NB4 (cell line): ENCODE measurements at places on chromosomes 13 and 19.

DNA sequence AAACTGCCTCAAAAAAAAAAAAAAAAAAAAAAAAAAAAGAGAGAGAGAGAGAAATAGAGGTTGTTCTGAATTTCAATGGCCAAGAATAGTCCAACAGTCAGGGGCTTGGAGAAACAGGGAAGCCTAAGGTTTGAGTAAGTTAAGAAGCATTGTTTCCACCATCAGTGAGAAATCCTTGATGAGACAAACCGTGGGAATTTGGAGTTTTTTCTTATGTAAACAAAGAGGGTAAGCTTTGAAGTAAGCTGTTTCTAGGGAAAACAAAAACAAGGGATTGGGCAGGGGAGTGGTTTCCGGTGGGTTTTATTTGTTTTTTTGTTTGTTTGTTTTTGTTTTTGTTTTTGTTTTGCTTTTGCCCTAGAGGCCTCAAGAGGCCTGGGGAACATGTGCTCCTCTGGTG is 11.2 kb upstream of the ERVV-1 start:
- DNase-seq = no peak

DNA sequence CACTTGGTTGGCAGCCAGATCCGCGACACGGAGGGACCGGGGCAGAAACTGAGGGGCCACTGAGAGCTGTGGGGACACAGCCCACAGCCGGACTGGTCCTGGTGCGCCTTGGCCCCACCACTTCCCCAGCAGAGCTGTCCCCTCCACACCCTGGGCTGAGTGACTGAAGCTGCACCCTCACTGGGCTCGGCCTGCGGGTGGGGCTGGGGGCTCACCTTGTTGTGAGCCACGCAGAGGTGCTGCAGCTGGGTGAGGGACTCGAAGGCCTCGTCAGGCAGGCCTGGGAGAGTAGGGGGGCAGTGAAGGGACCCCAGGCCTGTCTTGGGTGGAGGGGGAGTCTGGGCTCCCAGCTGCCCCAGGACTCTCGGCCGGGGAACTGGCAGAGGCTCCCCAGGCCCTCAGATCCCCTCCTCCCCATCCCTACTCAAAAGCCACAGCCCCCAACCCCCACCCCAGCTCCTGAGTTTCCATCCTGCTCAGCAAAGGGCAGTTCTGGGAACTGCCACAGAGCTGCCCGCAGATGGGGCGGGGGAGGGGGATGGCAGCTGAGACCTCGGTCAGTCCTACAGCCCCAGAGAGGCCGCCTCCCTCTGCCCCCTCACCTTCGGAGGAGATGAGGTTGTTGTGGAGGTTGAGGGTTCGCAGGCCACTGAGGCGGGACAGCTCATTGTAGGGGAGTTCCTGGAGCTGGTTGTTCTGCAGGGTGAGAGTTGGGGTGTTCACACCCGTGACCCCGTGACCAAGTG is 2.3 kb downstream of the PODNL1 start:
- DNase-seq = no peak

- peak; percentile 71 for DNase-seq
These were observed 1.7 kb downstream of the ELL start for GRCh38 chr19:18519962-18520847.

DNA sequence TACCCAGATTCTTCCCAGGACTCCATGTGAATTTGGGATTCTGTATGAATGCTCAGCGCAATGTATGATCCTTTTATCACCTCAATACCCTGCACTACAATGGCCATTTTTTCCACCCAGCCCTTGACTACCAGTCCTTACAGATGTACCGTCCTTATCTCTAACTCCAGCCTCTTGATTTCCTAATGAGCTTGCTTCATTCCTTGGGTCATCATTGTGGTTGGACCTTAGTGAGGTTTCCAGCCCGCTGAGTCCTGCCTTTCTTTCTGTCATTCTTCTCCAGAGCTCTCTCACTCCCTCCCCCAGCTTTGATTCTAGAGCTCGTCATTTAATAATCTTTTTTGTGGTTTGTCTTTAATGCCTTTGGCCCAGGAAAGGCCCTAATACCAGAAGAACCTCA is 438.5 kb downstream of the ZNF536 start:
- peak; percentile 4 for DNase-seq

DNA sequence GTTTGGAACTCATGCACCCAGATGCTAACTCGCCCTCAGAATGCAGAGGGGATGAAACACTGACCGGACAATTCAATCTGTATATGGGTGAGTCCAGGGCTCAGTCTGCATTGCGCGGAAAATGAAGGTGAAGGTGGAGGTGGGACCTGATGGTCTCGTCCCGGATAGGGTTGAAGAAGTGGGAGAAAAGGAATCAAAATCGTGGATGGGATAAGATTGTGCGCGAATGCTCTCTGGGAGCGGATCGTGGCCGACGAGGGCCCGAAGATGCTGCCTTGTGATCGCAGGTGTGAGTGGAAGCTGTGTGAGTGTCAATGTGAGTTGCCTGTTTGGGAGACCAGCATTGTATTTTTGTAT is 594 bp upstream of the ZNF850 start:
- DNase-seq = no peak

GRCh38 chr19:17259118-17259780 is 5.3 kb downstream of the USHBP1 start:
- DNase-seq = no peak

GRCh38 chr19:1457031-1457739 is 7.3 kb downstream of the APC2 start:
- DNase-seq = no peak

GRCh38 chr13:113652404-113653263 is 5.4 kb downstream of the ATP4B start:
- no peak for DNase-seq

DNA sequence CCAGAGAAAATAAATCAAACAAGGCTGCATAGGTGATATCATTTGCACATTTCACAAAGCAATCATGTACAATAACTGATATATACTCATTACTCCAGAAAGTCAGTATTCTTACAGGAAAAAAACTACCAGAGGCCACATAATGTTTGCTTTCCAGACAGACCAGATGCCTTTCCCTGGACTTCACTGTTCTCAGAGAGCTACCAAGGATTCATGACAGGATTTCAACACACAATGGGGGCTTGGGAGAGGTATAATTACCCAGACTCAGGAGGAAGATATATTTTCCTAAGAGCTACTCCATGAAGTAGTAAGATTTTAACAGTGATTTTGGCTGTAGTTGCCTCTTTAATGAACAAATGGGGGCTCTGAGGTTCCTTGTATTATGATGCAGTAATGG is 110.0 kb downstream of the FOXO1 start:
- DNase-seq = no peak

- DNase-seq = no peak
These were observed 52.2 kb downstream of the RFC3 start for GRCh38 chr13:33870046-33870668.

GRCh38 chr19:28634837-28635236 is 578.1 kb downstream of the UQCRFS1 start:
- no peak for DNase-seq

GRCh38 chr13:113542751-113543424 is 41.7 kb upstream of the TFDP1 start:
- DNase-seq = no peak

DNA sequence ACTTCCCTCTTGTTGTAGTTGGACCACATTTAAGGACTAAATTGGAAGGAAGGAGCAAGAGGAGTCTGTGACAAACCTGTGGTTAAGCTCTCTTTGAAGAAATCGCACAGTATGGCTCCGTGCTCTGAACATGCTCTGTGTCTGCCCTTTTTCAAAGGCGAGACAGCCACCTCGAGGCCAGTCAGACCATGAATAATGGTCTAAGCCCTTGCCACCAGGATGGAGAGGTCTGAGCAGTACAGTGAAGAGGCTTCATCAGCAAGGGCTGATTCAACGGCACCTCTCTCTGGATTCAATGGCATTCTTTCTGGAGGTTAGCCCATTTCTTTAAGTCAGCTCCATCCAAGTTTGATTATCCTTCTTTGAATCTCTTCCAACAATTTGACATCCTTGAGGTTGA is 30.9 kb downstream of the FAM216B start:
- no peak for DNase-seq

DNA sequence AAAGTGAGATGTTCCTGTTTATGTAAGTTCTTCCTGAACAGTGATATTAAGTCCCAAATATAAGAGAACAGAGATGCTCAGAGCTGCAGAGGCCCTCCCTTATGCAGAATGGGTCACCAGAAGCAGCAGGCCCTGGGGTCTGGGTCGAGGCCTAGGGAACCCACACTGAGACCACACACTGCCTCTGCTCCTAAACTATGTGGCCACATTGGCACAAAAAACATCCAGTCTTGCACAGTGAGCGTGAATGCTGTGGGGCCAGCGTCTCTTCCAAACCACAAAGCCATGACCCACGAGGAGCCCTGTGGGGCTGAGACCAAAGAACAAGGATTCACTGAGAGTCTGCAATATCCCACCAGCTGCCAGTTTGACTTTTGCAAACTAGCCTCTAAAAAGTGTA is 23.6 kb downstream of the PROZ start:
- no peak for DNase-seq

GRCh38 chr13:61695147-61695546 is 279.5 kb upstream of the PCDH20 start:
- peak; percentile 16 for DNase-seq

GRCh38 chr19:12790628-12791344 is 500 bp upstream of the JUNB start:
- DNase-seq = no peak

GRCh38 chr19:46520616-46521015 is 24.9 kb upstream of the PNMA8B start:
- DNase-seq = peak; percentile 45

- no peak for DNase-seq
These were observed 6.4 kb downstream of the METTL21C start for GRCh38 chr13:102688306-102688973.

- no peak for DNase-seq
These were observed 26.0 kb downstream of the FPR3 start for GRCh38 chr19:51820831-51821446.

- DNase-seq = peak; percentile 91
These were observed 247.3 kb upstream of the MAB21L1 start for GRCh38 chr13:35723821-35724220.

GRCh38 chr13:108444448-108444847 is 174.9 kb downstream of the TNFSF13B start:
- DNase-seq = no peak

DNA sequence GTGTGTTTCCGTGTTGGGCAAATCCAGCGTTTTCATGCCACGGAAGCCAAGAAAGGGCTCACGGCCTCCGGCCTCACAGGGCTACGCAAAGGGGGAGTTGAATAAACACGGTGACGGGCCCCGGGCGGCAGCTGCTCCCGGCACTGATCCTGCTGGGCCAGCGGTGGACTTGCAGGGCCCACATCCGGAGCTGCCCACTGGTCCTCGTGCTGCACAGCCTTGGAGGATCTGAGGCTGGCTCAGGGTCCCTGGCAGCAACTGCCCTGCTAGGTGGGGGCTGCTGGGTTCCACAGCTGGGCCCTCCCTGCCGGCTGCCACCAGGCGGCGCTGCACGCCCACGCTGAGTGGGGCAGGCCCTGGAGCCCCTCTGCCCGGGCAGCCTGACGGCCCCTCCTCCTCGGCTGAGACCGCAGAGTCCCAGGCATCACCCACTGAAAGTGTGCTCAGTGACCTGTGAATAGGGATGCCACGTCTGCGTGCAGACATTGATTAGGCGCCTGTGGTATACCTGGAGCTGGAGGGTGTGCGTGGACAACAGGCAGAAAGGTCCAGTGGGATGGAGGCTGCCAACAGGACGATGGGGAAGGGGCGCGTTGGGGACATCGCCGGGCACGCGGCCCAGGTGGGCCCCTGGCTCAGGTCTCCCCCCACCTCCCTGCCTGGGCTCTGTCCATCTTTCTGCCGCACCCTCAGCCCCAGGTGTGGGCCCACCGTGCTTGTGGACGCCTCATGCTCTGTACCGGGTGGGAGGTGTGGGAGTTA is 5.3 kb upstream of the HCN2 start:
- DNase-seq = peak; percentile 64

GRCh38 chr19:41926028-41926762 is 2.1 kb downstream of the ERFL start:
- no peak for DNase-seq

DNA sequence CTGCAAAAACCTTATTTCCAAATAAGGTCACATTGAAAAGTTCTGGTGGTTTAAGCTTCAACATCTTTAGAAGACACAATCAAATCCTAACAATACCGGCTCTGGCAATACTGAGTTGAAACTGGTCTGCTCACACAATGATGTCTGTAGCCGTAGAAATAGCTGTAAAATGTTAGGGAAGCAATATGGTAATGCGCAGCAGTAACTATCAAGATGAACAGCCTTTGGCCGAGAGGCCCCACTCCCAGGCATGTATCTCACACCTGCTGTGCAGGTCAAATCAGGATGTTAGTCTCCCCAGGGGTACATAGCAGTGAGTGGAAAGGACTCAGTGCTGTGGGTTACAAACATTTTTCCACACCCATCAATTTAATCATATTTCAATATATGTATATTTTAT is 207.1 kb downstream of the KATNAL1 start:
- no peak for DNase-seq

DNA sequence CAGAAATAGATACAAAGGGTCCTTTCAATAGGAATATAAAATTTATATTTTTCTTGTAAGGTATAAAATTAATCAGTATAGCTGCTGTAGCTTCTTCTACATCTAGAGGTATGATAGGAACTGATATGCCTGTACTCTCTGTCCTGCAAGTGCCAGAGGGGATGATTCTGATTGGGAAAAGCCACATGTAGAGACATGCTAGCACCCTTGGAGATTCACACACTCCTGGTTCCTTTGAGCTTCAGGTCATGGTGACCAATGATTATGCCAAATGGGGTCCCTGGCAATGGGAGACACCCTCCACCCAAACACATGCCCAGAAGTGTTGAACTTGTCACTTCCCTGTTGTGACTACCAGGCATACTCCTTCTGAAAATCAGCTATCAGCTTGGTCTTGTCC is 14.7 kb upstream of the METTL21C start:
- DNase-seq = no peak

- peak; percentile 68 for DNase-seq
These were observed 1.2 kb upstream of the KCNA7 start for GRCh38 chr19:49073514-49074378.

- no peak for DNase-seq
These were observed 67.0 kb upstream of the SLC15A1 start for GRCh38 chr13:98819382-98820010.

DNA sequence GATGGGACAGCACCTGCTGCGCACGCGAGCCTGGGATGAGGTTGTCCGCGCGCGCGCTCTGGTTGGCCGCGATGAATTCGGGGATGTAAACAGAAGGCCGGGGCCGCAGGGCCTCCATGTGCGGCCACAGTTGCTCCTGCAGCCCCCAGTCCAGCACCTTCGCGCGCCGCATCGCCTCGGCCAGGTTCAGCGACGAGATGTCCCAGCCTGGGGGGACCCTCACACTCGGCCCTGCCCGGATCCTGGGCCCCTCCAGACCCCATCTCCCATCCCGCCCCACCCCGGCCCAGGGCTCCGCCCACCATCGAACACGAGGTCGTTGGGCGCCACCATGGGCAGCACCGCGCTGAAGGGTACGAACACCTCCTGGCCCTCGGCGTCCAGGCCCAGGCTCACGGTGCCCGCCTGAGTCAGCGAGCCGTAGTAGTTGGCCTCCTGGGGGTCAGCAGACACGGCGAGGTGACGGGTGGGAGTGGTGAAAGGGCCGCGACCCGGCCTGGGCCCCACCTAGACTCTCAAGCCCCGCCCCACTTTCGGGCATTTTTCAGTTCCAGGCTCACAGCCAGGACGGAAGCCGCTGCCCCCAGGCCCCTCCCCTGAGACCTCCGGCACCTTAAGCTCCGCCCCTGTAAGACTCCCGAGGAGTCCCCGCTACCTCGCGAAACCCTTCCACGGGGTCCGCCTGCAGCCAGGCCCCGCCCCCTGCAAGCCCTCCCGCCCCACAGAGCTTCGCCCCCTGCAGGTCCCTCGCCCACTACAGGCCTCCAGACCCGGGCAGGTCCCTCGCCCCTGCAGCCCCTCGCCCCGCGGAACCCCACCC is 1.1 kb downstream of the ISYNA1 start:
- DNase-seq = peak; percentile 46

GRCh38 chr13:77358001-77358400 is 31.1 kb upstream of the MYCBP2 start:
- no peak for DNase-seq
